ENCODE measurements at places on chromosomes 11 and 22.

DNA sequence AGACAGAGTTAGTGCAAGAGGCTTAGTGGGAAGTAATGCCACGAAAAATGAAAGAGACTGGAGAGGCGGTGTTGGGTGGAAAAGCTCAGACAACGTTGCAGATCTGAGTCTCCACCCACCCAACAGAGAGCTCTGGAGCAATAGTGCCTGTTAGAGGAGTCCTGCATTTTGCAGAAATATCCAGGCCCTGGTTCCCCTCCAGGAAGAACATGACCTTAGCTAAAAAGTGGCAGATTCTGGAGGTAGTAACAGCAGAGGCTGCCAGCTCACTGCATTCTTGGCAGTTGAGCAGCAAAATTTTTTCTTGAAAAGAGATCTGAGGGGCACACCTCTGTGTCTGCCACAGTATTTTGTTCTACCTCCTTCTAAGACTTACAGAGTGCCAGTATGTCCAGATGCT is 27.7 kb upstream of the BIRC3 start:
- DNase-seq = no peak

DNA sequence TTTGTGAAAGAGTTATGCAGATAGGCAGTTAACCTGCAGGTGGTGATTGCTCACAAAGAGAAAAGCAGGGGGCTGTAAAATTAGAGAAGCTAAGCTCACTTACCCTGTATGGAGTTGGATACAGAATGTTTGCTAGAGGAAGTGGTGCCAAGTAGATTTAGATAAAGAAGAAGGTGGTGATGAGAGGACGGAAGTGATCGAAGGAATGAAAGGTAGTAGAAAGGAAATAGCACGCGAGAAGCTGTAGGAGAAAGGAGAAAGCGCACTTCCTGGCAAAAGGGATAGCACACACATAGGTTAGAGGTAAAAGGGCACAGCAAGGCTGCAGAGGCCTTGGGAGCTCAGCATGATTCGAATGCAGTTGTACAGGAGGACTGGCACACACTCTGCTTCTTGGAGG is 87.3 kb upstream of the CTSC start:
- no peak for DNase-seq

GRCh38 chr11:72602250-72602904 is 71.8 kb downstream of the PDE2A start:
- DNase-seq = no peak

DNA sequence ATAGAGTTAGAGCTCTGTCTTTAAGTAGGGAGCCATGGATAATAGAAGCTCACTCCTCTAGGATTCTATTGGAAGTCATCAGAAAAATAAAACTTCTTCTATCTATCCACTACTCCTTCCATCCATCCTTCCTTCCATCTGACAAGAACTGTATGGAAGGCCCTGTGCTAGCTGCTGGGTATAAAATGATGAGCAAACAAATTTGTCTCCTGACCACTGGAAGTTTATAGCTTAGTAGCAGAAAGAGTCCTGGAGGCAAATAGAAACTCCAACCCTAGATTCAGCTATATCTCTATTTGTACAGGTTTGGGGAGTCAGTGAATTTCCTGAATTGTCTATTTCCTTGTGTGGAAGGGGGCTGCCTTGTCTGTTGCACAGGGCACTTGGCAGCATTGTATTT is 136.6 kb downstream of the ME3 start:
- DNase-seq = no peak

DNA sequence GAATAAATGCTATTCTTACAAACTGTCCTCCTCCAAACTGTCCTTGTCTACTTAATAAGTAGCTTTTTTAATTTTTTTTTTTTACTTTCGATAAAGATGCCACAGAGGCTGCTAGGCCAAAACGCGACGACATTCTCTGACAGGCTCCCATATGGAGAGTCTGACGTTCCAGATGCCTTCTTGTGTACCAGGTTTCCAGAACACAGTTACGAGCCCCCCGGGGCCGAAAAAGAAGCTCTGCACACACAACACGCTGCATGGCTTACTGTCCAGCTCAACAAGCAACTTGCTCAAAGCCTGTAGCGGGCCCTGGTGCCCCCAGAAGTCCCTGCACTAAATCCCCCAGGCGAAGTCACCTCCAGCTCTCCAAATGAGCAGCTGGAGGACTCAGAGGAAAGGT is 39.3 kb downstream of the LARGE1 start:
- no peak for DNase-seq

GRCh38 chr11:118911113-118911879 is 14.4 kb downstream of the BCL9L start:
- DNase-seq = no peak

GRCh38 chr22:33303099-33303498 is 244.9 kb upstream of the SYN3 start:
- no peak for DNase-seq

- DNase-seq = no peak
Measured at GRCh38 chr11:29280452-29280851, 736.4 kb downstream of the KCNA4 start.

GRCh38 chr11:108984523-108984922 is 319.7 kb downstream of the DDX10 start:
- DNase-seq = no peak

GRCh38 chr22:26585104-26585790 is 4.7 kb downstream of the TPST2 start:
- DNase-seq = peak; percentile 72

DNA sequence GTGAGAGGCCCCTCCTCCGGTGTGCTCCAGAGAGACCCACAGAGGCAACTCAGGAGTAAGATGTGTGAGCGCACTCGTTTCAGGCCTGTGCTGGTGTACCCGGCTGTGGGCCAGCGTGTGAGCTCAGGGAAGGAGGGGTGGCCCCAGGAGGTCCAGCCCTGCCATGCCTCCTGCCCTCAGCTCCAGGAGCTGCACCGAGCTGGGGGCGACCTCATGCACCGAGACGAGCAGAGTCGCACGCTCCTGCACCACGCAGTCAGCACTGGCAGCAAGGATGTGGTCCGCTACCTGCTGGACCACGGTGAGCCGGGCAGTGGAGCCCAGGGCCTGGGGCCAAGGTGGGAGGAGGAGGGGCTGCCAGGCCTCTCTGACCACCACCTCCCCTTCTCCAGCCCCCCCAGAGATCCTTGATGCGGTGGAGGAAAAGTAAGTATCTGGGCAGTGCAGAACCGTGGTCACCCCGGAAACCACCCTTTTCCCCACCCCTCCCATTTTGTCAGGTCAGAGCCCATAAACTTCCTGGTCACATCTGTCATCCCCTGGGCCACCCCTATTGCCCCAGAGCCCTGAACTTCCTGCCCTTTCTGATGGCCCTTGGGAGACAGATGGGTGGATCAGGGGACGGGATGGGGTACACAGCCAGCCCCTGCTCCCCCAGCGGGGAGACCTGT is 2.5 kb upstream of the MDK start:
- no peak for DNase-seq

GRCh38 chr11:119616586-119617339 is 112.2 kb downstream of the NECTIN1 start:
- no peak for DNase-seq

DNA sequence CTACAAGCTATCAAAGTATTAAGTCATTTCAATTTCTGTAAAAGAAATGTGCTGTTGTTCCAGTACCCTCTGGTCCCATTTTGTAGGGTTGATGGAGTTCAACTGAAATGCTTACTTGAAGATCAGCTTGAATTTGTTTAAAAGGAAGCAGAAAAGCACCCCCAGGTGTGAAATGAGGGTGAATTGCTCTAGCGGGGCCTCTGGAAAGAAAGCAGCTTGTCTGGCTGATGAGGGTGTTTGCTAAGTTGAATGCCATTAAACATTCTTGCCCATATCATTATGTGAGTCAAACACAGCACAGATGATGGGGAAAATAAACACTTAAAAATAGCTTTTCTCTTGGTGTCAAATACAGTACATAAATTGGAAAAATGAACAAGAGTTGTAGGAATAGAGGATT is 280.3 kb downstream of the RAB38 start:
- no peak for DNase-seq

DNA sequence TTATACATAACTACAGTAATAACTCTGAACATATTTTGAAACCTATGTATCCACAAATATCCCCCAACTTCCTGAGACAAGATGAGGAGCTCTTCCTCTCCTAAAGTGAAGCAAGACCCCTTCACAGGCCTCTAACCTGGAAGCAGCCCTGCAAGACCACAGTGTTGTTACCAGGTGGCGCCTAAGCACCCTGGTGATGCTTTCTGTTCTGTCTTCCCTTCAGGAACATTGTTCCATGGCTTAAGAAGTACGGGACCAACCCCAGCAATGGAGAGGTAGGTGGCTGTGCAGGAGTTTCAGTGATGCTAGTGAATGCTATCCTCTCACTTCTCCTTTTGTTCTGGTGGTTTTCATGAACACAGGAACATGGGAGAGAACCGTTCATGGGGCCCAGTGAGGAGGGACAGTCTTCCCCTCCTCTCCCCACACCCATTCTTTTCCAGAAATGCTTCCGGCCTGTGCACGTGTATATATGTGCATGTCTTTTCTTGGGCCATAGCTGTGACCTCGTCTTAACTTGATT is 6.4 kb downstream of the PPIL2 start:
- DNase-seq = no peak

DNA sequence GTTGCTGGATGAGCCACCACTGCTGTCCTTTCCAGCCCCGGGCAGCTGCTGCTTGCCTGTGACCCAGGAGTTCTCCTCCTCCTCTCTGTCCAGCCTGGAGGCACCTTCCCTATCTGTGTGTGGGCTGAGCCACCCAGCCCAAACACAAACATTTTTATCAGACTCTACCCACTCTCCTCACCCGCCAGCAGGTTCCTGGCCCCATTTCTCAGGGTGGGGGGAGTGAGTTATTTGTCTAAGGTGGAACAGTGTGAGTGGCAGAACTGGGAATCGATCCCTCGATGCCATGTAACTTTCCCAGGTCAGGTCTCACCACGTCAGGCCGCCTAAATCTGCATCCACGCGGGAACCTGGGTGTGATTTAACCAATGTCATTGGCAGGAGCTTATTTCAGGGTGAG is 20.8 kb upstream of the SMIM38 start:
- no peak for DNase-seq

GRCh38 chr11:10764412-10764811 is 13.4 kb downstream of the CTR9 start:
- no peak for DNase-seq

- DNase-seq = no peak
Measured at GRCh38 chr11:124725719-124726105, 14.0 kb upstream of the NRGN start.

DNA sequence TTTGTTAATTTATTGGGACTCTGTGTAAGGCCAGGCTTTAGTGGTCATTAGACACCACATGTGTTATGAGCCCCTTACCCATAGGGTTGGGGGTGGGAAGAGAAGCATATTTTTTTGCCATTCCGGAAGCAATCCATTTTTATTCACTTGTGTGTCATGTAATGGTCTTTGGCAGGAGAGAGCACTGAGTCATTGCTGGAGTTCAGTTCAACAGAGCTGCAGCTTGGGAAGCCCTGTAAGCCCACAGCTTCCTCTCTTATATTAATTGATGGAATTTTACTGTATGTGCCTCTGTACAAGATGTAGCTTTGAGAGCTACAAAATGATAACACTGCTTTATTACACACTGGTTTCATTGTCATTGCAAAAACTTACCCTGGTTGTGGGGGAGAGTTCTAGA is 177.3 kb upstream of the SORL1-AS1 start:
- peak; percentile 51 for DNase-seq

- no peak for DNase-seq
Measured at GRCh38 chr22:23970816-23971486, 3.3 kb downstream of the DDT start.

- DNase-seq = no peak
Measured at GRCh38 chr11:33533386-33534052, 167.1 kb downstream of the C11orf91 start.

- no peak for DNase-seq
Measured at GRCh38 chr11:8567602-8568198, 26.3 kb downstream of the STK33 start.

DNA sequence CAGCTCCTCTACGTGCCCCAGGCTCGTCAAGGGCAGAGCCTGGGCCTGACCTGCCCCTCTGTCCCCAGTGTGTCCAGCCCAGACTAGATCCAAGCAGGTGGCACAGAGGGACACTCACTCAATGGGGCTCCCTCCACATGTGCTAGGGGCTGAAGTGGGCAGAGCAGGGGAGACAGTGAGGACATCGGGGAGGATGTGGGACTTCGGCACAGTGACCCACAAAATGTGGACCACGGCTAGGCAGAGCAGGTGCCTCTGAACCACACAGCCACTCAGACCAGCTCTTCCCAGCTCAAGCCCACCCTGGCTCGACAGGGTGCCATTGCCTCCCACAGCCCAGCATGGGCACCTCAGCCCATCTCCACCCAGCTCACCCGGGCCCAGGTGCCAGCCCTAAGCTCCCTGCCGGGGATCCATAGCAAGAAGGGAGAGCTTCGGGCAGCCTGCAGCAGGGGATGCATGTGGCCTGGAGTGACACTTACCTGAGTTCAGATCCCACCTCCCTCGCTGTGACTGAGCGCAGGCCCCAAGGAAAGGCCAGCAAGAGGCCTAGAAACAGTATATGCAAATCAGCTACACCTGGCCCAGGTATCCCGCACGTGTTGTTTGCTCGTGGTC is 46.9 kb upstream of the RTL6 start:
- DNase-seq = no peak

DNA sequence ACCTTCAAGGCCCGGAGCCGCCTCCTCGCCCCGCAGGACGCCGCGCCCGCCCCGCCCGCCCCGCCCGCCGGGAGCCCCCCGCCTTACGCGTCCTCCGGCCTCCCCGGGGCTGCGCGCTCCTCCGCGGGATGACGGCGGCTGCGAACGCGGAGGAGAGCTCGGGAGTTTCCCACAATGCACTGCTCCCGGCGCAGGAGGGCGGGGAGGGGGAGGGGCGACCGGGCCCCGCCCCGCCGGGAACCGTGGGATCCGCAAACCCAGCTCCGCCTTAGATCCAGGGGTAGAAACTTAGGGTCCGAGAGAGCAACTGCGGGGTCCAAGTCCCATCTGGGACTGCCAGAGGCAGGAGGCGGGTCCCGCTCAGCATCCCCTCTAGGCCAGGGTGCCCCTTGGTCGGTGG is at the start of gene CEND1:
Gene CEND1, minus strand, starts transcription at position 148 of the 400 bp plus-strand sequence. CDS start 1,514 bp downstream, outside the sequence.
- no peak for DNase-seq

GRCh38 chr11:97356144-97356543 is 966.3 kb downstream of the JRKL start:
- no peak for DNase-seq

GRCh38 chr11:1171223-1171984 is 13.7 kb downstream of the MUC5AC start:
- DNase-seq = no peak

- no peak for DNase-seq
Measured at GRCh38 chr11:123493349-123494063, 63.4 kb downstream of the GRAMD1B start.

DNA sequence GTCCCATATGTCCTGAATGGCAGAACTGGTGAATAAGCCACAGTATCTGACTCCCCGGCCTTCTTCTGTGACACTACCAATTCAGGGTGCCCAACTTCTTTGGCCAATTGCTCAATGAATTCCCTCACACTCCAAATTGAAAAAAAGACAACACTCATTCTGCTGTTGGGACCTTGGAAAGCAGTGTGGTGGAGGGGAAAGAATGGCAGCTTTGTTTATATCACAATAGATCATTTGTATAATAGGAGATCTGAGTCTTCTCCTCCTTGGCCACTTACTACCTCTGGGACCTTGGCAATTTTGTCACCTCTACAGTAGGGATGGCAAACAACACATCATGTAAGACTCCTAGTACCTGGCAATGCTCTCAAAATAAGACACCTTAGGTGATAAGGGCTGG is 64.6 kb downstream of the OPCML start:
- DNase-seq = no peak

GRCh38 chr11:11622340-11622706 is 518 bp upstream of the GALNT18 start:
- DNase-seq = no peak

GRCh38 chr11:16935518-16936302 is 78.5 kb downstream of the PLEKHA7 start:
- DNase-seq = peak; percentile 53

All from GM04503 (cell line).